ENCODE measurements at places on chromosomes 3 and 15. TPM values are rescaled to one million over a fixed set of nuclear protein-coding genes. Genes with fewer than 3 reads are reported as not detected.
A peak's percentile ranks its signal among the peaks of the same experiment; 100 is the strongest.

The TLR9 gene
- total RNA-seq, result 0.52 TPM

The CAMKV gene
- not detected for total RNA-seq

The GOLGA6B gene
- not detected for total RNA-seq

DNA sequence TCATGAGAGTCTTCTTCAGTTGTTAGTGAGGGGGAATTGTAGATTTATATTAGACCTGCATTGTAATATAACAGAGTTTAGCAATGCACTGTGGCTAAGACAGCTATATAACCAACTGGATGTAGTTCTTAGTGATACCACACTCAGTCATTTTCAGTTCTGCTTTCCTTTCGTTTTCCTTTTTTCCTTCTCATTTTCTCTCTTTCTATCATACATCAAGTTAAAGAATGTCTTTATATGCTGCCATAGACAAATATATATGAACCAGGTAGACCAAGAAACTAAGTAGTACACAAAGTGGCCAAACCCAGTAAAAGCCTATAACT is 43.7 kb upstream of the CD47 start:
- DNase-seq, result no peak

GRCh38 chr15:39667382-39668127 is 86.7 kb downstream of the THBS1 start:
- no peak for DNase-seq

GRCh38 chr3:179037351-179037750 is 34.3 kb downstream of the ZMAT3 start:
- DNase-seq, result peak; percentile 64

GRCh38 chr3:14803981-14804834 is 14.6 kb upstream of the FGD5 start:
- no peak for DNase-seq

GRCh38 chr3:140766465-140766864 is 88.6 kb downstream of the TRIM42 start:
- no peak for DNase-seq

DNA sequence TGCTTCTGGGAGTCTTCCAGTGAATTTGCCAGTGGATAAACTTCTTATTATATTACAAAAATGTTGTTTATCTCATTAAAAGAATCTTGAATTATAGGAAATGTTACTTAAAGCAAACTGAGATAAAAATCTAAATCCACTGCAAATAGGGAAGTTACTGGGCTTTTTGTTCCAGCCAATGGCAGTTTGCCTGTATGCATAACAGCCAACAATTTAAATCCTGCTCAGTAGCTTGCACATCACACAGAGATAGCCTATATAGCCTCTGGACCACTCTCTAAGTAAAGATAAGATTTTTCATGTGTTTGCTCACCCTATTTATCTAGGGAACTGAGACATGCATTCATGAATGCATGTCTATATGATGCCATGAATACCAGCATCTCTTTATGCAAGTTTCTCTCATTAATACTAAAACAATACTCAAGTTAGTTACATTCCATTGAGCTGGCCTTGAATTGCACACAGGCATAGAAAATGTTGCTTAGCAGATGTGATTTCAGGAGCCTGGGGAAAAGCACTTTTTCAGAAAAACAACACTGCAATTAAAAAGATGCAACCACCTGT is 92.1 kb upstream of the GPR149 start:
- DNase-seq, result no peak

DNA sequence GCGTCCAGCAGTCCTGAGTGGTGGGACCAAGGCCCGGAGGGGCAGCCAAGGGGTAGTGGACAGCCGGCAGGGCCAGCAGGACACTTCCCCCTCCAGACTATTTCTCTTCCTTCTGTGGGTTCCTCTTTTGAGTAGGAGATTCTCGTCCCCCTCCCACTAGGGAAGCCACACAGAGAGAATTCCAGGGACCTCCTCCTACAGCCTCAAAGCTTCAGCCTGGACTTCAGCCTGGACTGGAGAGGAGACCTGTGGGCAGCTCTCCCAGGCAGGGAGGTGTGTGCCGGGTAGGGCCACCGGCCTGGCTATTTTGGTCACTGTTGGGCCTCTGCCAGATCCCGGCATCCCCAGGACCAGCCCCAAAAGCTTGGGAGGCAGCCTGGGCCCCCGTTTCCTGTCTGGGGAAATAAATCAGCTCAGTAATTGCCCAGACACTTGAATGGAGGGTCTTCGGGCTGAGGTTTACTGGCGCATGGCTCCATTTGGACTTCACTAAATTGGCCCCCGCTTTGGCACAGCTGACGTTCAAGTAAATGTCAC is 1.3 kb downstream of the SLC6A6 start:
- no peak for DNase-seq

- peak; percentile 49 for DNase-seq
Measured at GRCh38 chr3:66303491-66303901, 82.7 kb downstream of the SLC25A26 start.

DNA sequence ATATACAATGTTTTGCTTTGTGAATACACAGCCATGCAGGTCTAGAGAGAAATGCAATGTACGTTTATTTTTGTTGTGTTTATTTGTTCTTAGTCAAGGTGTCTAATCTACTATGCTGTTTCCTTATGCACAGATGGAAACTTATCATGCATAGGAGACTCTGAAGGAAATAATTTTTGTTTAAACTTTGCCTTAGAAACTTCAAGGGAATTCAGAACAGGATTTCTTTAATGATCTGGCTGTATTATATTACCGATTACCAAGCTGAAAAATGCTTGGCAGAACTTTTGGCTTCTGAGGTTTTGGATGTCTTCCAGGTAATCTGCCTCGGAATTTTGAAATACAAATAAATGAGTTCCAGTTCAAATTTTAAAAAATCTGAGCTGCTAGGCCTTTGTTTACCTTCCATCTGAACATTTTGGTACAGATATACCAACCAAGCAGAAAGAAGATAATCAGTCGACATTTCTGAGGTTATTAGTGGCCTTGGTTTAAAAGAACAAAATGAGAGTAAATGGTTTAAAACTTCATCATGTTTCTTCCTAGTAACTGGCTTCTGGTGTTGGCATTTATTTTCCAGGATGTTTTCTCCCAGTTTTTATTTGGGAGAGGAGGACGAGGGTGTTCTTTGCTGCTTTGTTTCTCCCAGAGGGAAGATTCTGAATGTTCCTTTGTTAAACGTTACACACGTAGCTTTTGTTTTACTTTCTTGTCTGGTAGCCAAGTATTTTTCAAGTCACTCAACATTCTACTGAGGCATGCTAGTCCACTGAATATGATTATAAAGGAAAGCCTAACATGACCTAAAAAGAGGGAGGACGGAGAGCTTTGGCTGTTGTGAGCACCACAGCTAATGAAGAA is 421.8 kb upstream of the TBL1XR1 start:
- DNase-seq, result no peak

GRCh38 chr3:117602058-117602644 is 892.6 kb downstream of the TUSC7 start:
- DNase-seq, result no peak

Data from activated CD8-positive, alpha-beta T cell treated with anti-CD3 and anti-CD28 coated beads, Interleukin-2, amount 10 ng/mL, durations not matched to agents 7 days and 5 days (primary cell).